ENCODE measurements at places on chromosomes 11 and 22. TPM values are rescaled to one million over a fixed set of nuclear protein-coding genes. Genes with fewer than 3 reads are reported as not detected.
A peak's percentile ranks its signal among the peaks of the same experiment; 100 is the strongest.

GRCh38 chr11:117337076-117337475 is 9.4 kb downstream of the CEP164 start:
- DNase-seq = no peak

- no peak for DNase-seq
Observed at GRCh38 chr11:132623511-132623910, 908.8 kb downstream of the OPCML start.

- no peak for DNase-seq
Observed at GRCh38 chr11:117772360-117772759, 24.7 kb downstream of the DSCAML1 start.

DNA sequence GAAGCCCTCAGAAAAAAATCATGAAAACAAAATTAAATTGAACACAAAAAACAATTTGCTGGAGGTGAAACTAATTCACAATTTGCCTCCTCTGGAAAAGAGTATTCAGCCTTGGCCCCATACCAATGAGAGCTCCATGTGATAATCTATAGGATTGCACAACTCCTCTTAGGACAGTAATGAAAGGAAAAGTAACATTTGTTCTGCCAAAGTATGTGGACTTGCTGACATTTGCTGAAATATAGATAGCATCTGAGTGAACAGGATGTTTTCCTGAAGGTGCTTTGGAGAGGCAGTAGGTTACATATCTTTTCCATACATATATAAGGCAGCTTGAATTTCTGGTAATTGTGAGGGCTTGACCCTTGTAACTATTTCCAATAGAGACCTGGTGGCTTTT is 122.8 kb downstream of the OR4C45 start:
- DNase-seq = no peak

- peak; percentile 22 for DNase-seq
Observed at GRCh38 chr11:9347100-9347499, 32.7 kb upstream of the TMEM41B start.

GRCh38 chr11:88102598-88102934 is 72.7 kb downstream of the RAB38 start:
- DNase-seq = no peak

DNA sequence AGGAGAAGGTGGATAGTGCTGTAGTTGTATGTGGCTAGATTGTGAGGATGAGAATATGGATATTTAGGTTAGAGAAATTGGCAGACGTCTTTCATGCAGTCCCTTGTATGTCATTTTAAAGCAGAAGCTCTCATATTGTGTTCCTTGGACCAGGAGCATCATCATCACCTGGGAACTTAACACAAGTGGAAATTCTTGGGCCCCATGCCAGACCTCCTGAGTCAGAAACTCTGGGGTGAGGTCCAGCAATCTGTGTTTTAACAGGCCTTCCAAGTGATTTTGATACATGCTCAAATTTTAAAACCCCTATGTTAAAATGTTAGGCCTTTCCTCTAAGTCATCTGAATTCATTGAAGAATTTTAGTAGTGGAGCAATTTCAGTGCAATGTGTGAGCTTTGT is 34.8 kb downstream of the JHY start:
- DNase-seq = no peak

GRCh38 chr22:30511109-30511508 is 5.6 kb upstream of the SEC14L4 start:
- no peak for DNase-seq

GRCh38 chr11:31817621-31818424 is 6.7 kb upstream of the PAX6 start:
- DNase-seq = no peak

DNA sequence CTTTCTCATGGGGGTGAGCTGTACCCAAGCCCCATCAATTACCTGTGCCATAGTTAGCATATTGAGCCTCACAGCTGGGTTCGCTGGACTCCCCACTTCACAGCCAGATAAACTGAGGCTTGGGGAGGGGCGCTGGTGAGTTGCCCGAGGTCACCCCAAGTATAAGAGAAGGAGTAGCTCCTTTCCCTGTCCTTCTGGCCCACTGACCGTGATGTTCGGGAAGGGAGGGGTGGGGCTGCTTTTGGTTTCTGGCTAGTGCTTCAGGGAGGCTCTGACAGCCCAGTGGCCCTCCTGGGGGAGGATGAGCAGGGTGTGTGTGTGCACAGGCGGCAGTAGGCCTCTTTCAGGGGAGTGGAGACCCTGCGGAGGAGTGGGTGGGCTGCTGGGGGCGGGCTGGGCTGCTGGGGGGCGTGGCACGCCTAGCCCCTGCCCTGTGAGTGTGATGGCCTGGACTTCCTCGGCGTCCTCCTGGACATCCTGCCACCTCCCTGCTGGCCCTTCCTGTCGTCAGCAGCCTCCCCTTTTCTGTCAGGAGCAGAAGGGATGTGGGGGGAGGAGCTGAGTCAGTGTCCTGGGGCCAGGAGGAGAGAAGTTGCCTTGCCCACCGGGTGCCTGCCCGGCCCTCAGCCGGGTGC is 50.3 kb downstream of the TRIOBP start:
- DNase-seq = no peak

GRCh38 chr11:116317212-116317611 is 455.6 kb downstream of the BUD13 start:
- no peak for DNase-seq

DNA sequence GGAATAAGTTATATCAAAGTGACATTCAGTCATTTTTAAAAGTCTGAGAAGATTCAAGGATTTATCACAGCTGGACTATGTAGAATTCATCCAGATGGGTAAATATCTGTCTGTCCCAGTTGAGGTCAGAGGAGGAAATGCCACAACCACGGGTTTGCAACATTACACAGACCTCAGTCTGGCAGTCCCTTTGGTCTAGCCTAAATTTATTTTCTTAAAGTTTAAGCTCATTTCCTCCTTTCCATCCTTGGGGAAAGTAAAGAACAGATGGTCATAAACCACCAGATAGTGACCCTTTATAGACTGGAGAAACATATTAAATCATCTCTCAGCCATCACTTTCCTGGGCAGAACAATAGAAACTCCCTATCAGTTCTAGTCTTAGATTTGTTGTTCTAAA is 238.4 kb upstream of the DDI1 start:
- DNase-seq = no peak

- no peak for DNase-seq
Observed at GRCh38 chr11:4154503-4154902, 59.9 kb downstream of the RRM1 start.

DNA sequence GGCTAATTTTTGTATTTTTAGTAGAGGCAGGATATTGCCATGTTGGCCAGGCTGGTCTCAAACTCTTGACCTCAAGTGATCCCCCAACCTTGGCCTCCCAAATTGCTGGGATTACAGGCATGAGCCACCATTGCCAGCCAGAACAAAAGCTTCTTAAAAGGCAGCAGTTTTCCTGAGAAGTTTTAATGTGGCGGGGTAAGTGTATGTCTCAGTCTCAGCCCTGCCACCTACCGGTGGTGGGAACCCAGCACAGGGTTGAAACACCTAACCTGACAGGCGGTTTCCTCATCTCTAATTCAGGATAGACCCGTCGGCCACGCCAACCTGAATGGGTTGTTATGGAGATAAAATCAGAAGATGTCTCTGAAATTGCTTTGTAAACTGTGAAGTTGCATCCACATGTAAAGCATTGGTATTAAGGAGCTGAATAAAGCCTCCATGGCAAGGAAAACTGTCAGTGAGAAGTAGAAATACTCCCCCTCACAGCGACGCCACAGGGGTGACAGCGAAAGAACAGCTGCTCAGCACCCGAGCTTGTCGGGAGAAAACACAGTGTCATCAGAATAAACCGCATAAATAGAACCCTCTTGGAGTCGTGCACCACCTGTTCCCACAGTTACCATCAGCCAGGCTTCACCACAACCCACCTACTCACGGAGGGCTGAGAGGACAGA is 165.9 kb upstream of the NCAM1 start:
- peak; percentile 11 for DNase-seq

GRCh38 chr11:115918576-115918975 is 414.4 kb upstream of the CADM1 start:
- no peak for DNase-seq

- no peak for DNase-seq
Observed at GRCh38 chr22:37403267-37403960, 23.9 kb downstream of the ELFN2 start.

The RGL4 gene
- 16.4 TPM for total RNA-seq

The TSPAN32 gene
- 33.5 TPM for total RNA-seq

The IGSF9B gene
- total RNA-seq = 142 TPM

The TUBA8 gene
- total RNA-seq = 3.1 TPM

The CHRDL2 gene
- not detected for total RNA-seq

The SEZ6L gene
- total RNA-seq = not detected
